ENCODE measurements at places on chromosomes 4 and X.

GRCh38 chr4:189656641-189657040, 284.0 kb upstream of the FRG1 start:
- no peak for DNase-seq

DNA sequence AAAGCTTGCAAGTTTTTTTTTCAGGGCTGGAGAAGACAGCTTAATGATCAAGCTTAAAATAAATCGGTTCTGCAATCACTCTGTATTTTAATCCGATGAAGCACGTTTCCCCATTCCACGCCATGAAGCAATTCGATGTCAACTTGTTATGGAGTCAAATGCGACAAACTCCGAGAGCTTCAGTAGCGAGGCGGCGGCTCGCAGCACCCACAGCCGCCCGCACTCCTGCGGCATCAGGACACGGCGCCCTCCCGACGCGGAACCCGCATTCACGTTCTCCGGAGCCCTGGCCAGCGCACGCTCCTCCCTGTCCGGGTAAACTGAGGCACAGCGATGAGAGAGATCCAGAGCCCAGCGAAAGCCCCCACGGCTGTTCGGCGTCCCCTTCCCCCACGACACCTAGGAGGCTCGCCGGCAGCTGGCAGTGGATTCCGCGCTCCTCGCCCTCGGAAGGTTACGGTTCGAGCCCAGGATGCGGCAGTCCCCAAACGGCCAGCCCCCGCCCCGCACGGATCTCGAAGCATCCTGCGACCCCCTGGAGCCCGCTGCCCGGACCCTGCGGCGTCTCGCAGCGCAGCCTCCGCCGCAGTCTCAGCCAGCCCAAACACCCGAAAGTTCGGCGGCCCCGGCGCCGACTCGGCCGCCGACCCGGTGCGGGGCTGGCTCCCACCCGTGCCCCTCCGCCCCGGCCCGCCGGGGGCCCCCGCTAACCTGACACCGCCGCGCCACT, 507 bp downstream of the MFAP3L start:
- DNase-seq, result peak; percentile 63

- no peak for DNase-seq
These were observed 991 bp upstream of the ITIH6 start for GRCh38 chrX:54799046-54799445.

DNA sequence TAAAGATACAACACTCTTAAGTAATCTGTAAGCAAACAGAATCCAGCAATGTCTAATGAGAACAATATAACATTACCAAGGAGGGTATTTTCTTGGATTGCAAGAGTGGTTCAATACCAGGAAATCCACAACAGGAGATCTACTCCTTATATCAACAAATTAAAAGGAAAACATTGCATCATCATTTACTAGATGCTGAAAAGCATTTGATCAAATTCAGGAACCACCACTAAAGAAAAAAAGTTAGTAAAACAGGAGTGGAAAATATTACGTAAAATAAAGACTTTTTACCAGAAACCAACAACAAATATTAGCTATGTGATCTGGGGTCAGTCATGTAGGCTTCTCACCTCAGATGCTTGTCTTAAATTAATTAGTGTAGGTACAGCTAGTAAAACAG, 66.8 kb upstream of the MAB21L2 start:
- no peak for DNase-seq

GRCh38 chrX:39936886-39937770, 160.6 kb downstream of the BCOR start:
- no peak for DNase-seq

GRCh38 chr4:141713771-141714445, 77.5 kb downstream of the IL15 start:
- no peak for DNase-seq

- no peak for DNase-seq
These were observed 615.6 kb downstream of the CENPC start for GRCh38 chr4:66929748-66930147.

DNA sequence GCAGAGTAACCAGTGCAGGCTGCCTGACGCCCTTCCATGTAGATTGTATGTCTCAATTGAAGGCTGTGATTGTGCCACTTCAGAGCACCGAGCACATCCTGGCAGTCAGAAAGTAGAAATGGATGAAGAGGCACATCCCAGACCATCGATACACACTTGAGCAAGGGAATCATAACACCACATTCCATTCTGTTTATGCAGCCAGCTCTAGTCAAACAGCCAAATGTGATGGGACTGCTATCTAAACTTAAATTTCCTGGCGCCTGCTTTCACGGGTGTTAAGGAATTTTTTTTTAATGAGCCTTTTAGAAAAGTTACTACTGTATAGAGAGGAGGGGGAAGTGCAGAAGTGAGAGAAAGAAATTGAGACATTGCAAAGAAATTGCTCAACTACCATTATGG, 84.4 kb downstream of the PPARGC1A start:
- DNase-seq, result no peak

GRCh38 chr4:70725633-70726032, 3.9 kb downstream of the RUFY3 start:
- no peak for DNase-seq

- no peak for DNase-seq
These were observed 4.3 kb upstream of the SHROOM2 start for GRCh38 chrX:9781941-9782340.

DNA sequence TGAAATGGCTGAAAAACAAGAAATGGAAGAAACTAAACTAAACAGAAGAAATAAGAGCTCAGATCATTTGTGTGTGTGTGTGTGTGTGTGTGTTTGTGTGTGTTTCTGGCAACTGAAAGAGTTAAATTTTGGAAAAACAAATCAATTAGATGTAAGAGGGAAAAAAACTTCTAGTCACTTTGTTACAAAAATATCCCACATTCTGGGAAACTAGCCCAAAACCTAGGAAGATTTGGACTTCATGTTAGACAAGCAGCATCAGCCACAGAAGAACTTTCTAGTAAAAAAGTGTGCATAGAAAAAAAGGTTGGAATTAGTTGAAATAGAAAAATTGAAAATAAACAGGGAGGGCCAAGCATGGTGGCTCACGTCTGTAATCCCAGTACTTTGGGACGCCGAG, 111.6 kb upstream of the PRKG2 start:
- DNase-seq, result no peak

- no peak for DNase-seq
These were observed 67.7 kb downstream of the DGKK start for GRCh38 chrX:50402886-50403285.

GRCh38 chr4:4284827-4285618, 4.9 kb downstream of the LYAR start:
- DNase-seq, result no peak
